ENCODE measurements at places on chromosomes 7 and 10. TPM values are rescaled to one million over a fixed set of nuclear protein-coding genes. Genes with fewer than 3 reads are reported as not detected.

NRCAM gene
- not detected for total RNA-seq

OPALIN gene
- total RNA-seq: not detected

ZNF727 gene
- total RNA-seq: not detected

CYP26A1 gene
- not detected for total RNA-seq

EPDR1 gene
- 22.7 TPM for total RNA-seq

DEPP1 gene
- 8.0 TPM for total RNA-seq

MSMB gene
- total RNA-seq: not detected

CHCHD3 gene
- 139 TPM for total RNA-seq

SORCS1 gene
- total RNA-seq: 0.11 TPM

PPP1R17 gene
- not detected for total RNA-seq

DNA sequence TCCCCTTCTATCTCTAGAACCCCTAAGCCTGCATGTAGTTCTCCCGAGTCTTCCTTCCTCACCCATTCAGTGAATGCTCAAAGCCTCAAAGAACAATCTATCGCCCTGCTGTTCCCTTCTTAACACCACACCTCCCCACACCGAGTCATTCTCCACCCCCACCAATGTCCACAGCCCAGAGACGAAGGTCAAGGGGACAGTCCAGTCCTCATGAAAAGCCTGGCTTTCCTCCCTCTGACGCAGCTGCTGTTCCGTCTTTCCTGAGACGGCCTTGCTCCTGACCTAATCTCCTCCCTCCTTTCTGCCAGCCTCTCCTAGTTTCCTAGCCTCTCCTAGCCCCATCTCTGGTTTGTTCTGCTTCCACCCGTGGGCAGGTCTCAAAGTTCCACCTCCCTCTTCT, 9.2 kb downstream of the MOSPD3 start:
- no peak for DNase-seq

DNA sequence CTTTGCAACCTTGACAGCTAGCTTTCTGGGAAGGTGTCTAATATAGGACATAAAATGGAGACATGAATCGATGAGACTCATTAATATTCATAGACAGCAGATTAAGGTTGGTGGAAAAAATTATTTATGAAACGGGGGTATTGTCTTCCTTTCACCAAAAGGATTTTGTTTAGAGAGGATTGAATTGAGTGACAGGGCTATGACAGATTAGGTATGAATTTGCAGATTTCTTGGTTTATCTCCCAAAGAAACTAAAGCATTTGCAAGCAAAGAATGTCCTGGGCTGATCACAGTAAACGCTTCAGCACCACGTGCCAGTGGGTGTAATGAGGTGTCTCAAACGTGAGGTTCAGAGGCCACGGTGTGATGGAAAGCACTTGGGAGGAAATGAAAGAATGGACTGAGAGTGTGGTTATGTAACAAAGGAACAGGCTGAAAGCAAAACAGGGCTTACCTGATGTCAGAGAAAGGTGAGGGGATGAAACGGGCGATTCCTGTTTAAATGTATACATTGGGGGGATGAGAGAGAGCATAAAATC, 329.2 kb upstream of the NPVF start:
- no peak for DNase-seq

- DNase-seq: peak; percentile 58
Observed at GRCh38 chr7:45384499-45384898, 189.7 kb upstream of the ADCY1 start.

DNA sequence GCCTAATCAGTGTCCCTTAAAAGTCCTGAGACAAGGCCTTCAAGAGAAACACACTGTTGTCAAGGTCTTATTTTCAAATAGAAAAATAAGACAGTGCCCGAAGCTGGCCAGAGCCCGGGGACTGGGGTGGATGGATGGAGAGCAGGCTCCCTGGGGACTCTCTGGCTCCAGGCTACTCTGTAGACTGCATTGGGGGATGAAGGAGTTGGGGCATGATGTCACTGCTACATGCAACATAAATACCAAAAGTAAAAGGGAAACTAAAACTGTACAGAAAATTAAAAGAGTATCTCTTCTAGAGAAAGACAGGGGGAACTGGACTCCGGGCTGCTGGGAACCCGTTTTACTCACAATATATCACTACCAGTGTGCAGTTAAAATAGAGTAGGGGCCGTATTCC, 629.8 kb downstream of the KCNMA1 start:
- DNase-seq: no peak

- no peak for DNase-seq
Observed at GRCh38 chr7:51297986-51298385, 18.6 kb downstream of the COBL start.

DNA sequence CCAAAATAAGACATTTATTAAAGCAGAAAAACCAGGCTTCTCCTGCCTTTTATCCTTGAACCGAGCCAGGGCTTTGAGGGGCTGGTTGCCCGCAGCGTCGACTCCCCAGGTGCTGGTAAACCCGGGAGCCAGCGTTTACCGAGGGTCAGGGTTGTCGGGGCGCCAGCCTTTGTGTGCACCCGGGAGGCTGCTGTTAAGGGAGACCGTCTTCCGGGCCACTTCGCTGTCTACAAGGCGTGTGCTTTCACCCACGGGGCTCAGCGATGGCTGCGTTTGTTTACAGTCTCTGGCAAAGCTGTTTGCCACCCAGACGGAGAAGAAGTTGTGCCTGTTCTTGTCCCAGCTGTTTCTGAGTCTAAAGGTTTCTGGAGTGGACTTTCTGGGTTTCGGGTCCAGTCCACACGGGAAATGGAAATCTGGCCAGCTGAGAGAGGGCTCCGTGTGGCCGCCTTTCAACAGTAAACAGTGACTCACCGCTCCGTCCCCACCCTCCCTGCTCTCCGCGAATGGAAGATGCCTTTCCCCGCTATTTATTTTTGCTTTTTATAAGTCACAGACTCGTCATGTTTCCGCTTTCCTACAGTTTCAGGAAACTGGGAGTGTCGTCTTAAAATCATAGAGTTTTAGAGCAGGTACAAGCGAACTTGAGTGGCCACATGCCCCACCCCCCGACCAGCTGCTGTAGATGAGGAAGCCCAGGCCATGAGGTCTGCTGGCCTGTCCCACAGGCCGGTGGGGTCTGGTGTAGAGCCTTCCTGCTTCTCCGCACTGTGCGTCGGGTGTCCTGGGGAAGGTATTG, 2.2 kb downstream of the MAFK start:
- DNase-seq: peak; percentile 97

DNA sequence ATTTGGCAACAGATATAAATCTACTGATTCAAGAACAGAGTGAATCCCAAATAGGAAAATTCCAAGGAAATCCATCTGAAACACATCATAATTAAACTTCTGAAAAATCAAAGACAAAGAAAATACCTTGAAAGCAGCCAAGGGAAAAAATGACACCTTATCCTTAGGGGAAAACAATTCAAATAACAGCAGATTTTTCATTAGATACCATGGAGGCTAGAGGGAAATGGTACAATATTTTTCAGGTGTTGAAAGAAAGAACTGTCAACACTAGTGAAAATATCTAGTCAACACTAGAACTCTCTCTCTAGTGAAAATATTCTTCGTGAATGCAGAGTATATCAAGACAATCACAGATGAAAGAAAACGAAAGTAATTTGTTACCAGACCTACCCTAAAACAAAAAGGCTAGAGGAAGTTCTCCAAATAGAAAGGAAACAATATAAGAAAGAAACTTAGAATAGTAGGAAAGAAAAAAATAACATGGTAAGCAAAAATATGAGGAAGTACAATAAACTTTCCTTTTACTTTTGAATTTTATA, 5.7 kb upstream of the FAM241B start:
- no peak for DNase-seq

DNA sequence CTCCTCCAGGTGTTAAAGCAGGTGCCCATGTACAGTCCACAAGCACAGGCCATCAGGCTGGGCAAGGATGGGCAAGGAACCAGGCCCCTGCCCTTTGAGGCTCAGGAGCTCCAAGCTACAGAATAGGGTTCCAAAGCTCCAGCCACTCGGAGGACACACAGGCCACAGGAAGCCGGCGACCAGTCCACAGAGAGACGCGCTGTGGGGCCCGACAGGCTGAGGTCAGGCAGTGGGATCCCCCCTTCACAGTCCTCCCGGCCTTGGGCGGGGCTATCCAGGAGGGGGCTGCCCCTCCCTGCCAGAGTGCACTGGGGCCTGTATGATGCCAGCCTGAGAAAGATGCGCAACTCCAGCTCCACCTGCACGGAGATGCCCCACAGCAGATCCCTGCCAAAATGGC, 34.0 kb downstream of the MAD1L1 start:
- no peak for DNase-seq

- DNase-seq: no peak
Observed at GRCh38 chr7:152025937-152026890, 740 bp downstream of the GALNT11 start.

GRCh38 chr7:153087498-153087897, 327.9 kb downstream of the ACTR3B start:
- peak; percentile 26 for DNase-seq

DNA sequence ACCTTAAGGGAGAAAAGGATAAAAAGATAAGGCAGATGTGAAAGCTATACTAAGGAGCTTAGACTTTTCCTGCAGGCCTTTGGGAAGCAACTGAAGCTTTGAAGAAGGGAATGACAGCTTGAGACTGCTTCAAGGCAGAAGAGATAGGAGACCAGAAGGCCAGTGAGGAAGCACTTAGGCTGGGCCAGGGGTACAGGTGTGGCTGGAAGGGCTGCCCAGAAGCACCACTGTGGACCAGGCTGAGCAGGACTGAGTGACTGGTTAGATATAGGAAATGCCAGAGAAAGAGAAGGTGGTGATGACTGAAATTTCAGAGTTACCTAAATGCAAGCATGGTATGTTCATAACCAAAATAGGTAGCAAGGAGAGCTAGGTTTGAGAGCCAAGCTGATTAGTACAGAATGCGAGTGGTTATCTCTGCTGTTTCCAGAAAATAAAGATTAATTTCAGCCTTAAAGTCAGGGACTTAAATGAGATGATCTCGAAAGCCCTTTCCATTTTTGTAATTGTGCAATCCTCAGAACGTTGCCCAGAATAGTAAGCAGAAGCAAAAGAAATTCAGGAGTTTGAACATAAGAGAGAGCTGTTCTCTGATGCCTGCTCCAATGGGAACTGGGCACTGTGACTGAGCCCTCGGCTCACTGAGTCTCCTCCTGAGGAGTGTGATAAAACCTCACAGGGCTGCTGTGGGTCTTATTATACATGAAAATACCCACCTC, 54.9 kb downstream of the MET start:
- no peak for DNase-seq

- DNase-seq: no peak
Observed at GRCh38 chr7:141444961-141445360, 106.2 kb upstream of the AGK start.

GRCh38 chr10:74000892-74001669, 3.2 kb downstream of the VCL start:
- no peak for DNase-seq

GRCh38 chr10:86263209-86263608, 103.4 kb downstream of the GRID1 start:
- DNase-seq: no peak

GRCh38 chr10:112843623-112844022, 106.4 kb upstream of the TCF7L2 start:
- no peak for DNase-seq

DNA sequence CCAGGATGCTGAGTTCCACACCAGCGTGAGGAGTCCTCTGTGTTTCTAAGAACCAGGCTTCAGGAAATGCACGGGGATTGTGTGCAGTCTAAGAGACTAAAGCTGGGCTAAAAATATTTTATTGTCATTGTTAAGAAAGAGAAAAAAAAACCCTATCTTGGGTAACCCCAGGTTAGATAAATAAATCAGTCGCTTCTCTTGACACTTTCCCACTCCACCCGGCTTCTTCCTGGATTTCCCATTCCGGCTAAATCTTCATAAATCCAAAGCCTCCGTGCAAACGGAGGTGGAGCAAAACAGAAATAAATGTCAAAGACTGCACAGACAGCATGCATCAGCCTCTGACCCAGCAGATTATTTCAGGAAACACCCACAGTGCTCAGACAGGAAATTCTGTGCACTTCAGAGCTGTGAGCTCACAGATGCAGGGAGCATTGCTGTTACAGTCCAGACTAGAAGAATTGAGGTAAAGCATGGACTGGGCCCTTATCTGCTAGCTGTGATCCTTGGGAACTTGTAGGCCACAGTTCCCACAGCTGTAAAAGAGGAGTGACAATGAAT, 44.8 kb upstream of the GRID1 start:
- DNase-seq: no peak

DNA sequence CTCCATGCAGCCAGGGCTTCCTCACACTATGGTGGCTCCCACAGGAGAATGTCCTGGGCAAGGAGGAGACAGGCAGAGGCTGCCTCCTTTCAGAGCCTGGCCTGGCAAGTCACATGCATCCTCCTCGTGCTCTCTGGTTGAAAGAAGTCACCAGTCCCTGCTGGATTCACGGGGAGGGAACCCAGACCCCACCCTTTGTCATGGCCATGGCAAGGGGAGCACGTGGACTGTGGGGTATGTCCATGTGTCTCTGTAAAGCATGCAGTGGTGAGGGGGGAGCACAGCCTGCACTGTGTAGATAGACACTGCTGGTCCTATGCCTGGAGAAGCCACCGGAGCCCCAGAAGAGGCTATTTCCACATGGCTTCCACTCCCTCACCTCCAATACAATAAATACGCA, 225.0 kb downstream of the TCERG1L start:
- DNase-seq: no peak

- no peak for DNase-seq
Observed at GRCh38 chr10:66258693-66259092, 667.1 kb upstream of the LRRTM3 start.

GRCh38 chr10:79438021-79438698, 7.3 kb downstream of the ZCCHC24 start:
- DNase-seq: peak; percentile 64

DNA sequence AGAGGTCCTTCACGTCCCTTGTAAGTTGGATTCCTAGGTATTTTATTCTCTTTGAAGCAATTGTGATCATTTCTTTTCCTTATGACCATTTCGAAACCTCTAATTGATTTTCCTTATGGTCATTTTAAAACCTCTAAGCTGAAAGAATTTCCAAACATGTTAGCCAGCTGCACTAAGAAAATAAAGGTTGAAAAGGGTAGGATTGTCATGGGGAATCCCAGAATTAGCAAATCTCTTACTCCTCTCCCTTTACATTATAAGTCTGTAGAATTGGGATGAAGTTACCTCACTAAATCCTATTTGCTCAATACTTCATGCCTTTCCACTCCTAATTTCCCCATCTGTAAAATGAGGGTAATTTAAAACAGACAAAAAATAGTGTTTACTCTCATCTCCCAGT, 79.5 kb downstream of the FAM185A start:
- DNase-seq: no peak

GRCh38 chr7:2802504-2803341, 41.4 kb downstream of the GNA12 start:
- DNase-seq: peak; percentile 87

All from PC-3 (cell line).